NB4 (cell line): ENCODE measurements at places on chromosomes 7 and 10.

- no peak for DNase-seq
Measured at GRCh38 chr7:82382276-82382675, 61.3 kb downstream of the CACNA2D1 start.

- DNase-seq, result no peak
Measured at GRCh38 chr7:72037516-72037915, 374.6 kb downstream of the CALN1 start.

DNA sequence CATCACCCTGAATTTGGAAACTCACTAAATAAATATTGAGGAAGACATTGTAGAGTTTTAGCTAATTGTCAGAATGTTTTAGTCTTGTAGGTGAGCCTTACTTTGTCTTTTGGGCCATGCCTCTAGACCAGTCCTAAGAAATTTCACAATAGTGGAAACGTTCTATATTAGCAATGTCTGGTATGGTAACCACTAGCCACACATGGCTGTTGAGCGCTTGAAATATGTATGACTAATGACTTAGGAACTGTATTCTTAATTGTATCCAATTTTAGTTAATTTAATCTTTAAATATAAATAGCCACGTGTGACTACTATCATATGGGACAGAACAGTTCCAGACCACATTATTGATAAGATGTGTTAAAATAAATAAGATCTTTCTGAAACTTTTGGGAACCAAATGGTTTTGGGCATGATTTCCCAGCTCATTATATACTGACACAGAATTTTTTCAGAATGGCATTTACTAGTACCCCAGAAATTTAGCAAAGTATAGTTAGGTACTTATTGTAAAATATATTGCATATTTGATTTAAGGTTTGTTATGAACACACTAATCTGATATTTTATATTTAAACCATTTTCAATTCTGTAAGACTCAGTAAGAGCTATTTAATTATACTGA is 95.0 kb downstream of the VPS50 start:
- DNase-seq, result peak; percentile 17

GRCh38 chr7:106165337-106165736 is 53.2 kb upstream of the SYPL1 start:
- DNase-seq, result peak; percentile 64

DNA sequence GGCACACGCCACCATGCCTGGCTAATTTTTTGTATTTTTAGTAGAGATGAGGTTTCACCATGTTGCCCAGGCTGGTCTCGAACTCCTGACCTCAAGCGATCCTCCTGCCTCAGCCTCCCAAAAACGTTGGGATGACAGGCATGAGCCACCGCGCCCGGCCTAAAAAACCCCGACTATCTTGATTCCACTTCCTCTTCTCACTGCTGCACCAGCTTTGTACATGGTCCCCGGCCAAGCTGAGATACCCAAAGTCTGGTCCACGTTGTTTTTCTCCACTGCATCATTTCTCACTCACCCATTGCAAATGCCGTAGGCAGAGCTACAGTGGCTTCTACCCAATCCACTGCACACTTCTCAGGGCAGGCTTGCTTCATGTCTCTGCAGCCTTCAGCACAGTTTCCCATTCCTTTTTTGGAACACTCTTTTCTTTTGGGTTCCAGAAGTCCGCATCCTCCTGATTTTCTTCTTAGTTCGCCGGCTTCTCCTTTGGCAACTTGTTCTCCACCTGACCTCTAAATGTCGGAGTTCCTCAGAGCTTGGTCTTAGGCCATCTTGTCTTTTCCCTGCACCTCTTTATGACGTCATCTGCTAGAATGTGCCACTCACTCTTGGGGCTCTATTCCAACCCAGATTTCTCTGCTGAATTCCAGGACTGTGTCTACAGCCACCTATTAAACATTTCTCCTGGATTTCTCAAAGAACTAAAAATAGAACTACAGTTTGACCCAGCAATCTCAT is 6.0 kb upstream of the GNB2 start:
- peak; percentile 39 for DNase-seq

- DNase-seq, result no peak
Measured at GRCh38 chr7:35605760-35606159, 89.2 kb downstream of the HERPUD2 start.

GRCh38 chr10:1240341-1240775 is 184.2 kb downstream of the WDR37 start:
- no peak for DNase-seq

DNA sequence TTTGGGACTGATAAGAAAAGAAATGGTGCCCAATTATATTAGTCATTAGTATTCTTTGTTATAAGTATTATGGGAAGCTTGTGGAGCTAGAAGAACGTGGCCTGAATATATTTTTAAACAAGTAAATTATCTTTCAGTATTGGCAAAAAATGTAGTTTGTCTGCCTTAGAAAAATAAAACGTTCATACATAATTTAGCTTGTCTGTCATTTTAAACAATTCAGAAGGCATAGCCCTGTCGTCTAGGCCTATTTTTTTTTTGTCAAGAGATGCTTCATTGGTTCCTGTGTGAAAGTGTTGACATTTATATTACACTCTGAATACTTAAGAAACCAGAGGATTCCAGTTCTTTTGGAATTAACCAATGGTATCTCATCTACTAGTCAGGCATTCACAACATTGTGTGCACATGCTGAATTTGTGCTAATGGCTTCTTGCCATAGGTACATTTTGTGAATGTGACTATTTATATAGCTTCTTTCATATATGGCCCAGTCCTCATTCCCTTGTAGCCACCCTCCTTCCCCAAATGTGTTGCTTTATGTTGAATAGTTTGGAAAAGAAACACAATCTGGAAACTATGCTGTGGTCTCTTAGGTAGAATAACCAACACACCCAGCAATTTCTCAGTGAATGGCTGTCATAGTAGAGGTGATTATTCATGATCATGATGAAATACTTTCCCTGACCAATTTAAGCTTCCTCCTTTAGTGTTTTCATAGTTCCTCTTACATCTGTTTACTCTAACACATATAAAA is 435.8 kb downstream of the EXOC4 start:
- DNase-seq, result peak; percentile 71

- DNase-seq, result no peak
Measured at GRCh38 chr10:99013885-99014284, 221.8 kb downstream of the HPSE2 start.

DNA sequence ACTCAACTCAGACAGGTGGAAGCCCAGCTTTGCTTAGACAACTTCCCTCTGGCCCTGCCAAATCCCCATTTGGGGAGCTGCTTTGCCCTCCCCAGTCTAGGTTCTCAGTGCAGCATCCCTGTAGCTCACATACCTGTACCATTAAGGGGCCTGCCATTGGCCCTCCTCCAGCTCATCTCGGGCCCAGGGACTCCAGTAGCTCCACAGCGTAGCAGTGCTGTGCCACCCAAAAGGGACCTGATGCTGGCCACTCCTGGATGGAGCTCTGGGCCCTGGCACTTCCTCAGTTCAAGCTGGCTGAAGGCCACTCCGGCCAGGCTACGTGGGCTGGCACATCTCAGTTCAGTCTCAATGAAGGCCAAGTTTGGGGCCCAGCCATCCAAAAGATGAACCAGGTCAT is 7.4 kb downstream of the LRIT1 start:
- no peak for DNase-seq

DNA sequence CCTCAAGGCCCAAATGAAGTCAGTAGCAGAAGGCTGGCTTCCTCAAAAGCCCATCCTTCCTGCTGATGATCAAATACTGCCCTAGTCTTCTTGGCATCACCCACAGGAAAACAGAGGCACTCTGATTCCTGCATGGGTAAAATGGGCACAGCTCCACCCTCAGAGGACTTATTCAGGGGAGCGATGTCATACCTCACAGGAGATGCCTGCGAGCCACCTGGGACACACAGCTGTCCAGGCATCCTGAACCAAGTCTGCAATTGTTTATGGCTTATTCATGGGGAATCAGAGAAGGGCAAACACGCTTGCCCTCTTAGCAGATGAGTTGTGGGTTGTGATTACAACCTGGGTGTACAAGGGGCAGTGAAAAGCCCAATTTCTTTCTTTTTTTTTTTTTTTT is 22.0 kb upstream of the LMTK2 start:
- no peak for DNase-seq

DNA sequence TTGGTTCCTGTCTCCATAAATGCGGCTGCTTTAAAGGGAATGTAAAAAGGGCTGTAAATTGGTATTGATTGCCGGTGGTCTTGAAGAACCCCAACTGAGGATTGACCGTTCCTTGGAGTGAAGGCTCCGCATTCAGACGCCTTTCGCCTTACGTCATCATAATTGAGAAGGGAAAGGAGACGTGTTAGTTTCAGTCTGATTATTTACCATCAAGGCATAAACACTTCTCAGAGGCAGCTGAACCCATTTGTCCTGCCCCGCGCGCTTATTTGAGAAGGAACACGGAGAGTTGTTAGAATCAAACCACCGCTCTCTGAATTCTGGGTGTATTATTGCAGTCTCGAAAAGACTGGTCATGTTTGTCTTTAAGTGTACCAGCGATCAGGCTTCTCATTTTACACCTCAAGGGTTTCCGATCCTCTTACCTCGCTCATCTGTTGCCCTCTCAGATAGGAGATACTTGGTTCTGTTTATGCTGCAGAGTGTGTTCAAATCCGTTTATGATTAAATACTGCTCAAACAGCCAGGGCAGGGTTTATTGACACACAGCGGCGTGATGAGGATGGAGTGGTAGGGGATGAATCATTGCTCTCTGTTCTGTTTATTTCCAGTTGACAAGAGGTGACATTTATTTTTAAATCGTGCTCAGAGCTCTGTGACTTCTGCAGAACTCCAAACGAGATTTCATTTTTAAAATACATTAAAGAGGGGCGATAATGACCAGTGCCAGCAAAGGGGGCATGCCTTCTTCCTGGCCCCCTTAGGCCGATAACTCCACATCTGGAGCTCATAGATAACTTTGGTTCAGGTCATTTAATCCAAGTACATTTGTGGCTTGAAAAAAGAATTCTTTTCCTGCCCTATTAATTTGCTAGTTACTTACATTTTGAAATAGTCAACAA is 30.4 kb downstream of the FOXK1 start:
- DNase-seq, result peak; percentile 81

DNA sequence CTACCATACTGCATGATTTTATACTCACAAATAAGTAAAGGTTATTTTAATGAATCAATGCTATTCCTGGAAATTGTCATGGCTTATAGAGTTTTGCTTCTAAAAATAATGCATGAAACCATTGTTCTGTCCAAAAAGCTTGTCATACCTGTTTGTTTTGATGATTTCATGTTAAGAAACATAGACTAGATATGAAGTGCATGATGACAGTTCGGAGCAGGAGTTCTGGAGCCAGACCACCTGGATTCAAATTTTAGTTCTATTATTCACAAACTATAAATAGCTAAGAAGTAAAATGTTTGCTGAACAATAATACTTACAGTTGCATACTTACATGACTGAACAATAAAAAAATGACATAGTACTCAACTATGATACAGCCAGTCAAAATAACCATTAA is 107.0 kb upstream of the AKR1E2 start:
- no peak for DNase-seq

DNA sequence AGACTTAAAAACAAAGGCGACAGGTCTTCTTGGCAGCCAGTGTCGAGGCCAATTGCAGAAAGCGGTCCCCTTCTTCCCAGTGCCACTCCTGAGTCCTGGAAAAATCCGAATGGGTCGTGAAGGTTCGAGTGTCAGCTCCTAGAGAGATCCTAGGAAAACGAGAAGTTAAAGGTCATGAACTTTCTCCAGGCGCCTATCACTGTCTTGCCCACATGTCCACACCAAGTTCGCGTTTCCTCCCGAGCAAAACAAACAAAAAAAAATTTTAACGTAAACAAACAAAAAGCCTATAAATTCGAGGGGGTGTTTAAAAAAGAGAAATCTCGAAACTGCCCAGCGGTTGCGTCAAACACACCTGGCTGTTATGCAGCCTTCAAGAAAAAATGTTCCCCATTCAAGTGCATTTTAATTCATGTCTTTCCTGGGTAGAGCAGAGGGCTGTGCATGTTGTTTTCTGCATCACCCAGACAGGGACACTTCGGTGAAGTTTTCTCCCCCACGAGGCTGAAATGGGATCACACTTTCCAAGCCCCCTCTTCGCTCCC is 1.5 kb downstream of the ARHGAP21 start:
- peak; percentile 19 for DNase-seq

GRCh38 chr10:28047061-28047460 is 48.2 kb upstream of the ODAD2 start:
- DNase-seq, result no peak

GRCh38 chr7:106099539-106099938 is 12.6 kb downstream of the SYPL1 start:
- no peak for DNase-seq

DNA sequence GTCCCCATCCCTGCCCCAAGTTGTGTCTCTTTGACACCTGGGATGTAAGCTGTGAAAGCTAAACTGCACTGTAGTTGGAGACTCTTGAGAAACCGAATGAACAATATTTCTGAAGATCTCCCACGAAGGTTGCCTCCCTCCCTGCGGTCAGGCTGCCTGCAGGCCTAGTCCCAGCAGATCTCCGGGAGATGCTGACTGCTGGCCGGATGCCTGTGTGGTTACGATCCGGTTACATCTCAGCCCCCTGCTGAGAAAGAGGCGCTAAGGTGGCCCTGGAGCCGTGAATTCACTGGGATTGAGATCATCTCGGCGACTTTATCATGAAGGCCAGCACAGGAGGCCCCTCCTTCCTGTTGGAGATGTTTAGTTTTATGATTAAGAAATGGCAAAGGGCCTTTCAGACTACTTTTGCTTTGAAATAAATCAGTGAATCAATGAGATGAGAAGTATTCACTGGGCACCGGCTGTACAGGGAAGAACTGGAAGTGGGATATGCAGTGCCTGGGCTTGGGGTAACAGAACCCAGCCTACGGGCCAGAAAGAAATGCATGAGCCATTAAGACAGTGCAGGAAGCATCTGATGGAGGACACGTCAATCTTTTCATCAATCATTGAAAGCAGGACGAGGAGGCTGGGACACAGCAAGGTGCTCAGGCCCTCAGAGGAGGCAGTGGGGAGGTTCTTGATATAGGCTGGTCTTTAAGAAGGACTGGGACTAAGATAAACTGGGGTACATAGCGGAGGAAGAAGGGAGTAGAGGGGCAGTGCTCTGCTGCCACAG is 177.6 kb downstream of the PRKAG2 start:
- peak; percentile 98 for DNase-seq

GRCh38 chr7:144174613-144175012 is 8.7 kb upstream of the CTAGE4 start:
- no peak for DNase-seq

GRCh38 chr7:94630855-94631254 is 25.1 kb downstream of the SGCE start:
- no peak for DNase-seq

GRCh38 chr10:58266003-58266825 is 1.5 kb downstream of the IPMK start:
- peak; percentile 72 for DNase-seq

- DNase-seq, result peak; percentile 75
Measured at GRCh38 chr7:94509264-94509886, at the start of gene CASD1. TSS of gene CASD1 (plus strand) at chr7:94509809. CDS start at chr7:94510085, 276 bp downstream.

DNA sequence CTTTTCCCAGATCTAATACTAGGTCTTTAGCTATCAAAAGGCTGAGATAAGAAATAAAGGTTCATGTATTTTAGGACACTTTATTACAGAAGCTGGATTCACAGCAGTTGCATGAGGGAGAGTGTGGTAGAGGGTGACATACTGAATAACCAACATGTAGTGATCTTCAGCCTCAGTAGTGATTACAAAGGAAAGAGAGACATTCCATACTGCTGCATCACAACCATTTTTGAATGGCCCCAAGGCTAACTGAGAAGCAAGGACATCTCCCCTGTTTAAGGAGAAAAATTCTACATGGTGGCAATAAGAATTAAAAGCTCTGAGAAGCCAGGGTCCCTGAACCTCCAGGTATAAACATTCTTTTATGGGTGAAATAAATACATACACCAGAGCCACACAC is 35.3 kb downstream of the COG5 start:
- no peak for DNase-seq
